ENCODE measurements at places on chromosomes 16 and 17.
A peak's percentile ranks its signal among the peaks of the same experiment; 100 is the strongest.

- no peak for DNase-seq
These were observed 6.1 kb downstream of the ABCC3 start for GRCh38 chr17:50640686-50641351.

DNA sequence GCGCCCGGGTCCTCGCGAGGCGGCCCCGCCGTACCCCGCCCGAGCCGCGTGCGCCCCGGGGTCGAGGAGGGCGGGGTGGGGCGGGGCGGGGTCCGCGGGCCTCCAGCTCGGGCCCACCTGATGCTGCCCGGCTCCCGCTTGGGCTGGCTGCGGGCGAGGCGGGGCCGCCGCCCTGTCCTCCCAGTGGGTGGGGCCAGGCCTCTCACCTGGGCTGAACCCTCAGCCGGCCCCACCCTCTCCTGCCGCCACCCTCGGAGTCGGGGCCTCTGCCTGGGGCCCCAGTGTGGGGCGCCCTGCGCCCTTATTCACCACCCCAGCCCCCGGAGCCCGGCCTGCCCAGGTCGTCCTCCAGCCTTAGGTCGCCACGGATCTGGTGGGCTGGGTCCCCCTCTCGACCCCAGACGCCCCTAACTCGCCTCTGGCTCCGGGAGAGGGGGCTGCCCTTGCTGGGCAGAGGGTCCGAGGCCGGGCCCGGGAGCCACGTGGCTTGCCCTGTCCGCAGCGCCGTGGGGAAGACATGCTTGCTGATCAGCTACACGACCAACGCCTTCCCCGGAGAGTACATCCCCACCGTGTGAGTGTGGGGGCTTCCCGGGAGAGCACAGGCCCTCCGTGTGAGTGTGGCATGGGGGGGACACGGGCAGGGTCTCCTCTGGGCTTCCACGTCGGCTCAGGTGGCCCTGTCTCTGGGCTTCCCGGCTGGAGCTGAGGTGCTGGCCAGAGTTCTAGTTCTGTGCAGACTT lies 578 bp downstream of the RAC3 start:
- DNase-seq, result no peak

DNA sequence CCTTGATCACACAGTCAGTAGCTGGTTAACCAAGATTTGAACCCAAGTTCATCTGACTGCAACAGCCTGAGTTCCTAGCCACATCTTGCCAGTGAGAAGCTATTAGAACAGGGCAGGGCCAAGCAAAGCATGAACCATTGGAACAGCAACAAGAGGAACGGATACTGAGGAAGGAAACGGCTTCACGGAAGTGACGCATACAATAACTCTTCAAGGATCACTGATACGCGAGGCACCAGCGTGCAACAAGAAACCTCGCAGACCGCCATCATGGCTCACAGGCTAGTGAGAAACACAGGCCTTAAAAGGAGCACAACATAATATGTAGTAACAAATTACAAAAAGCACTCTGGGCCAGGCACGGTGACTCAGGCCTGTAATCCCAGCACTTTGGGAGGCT lies 114.9 kb downstream of the CDYL2 start:
- no peak for DNase-seq

DNA sequence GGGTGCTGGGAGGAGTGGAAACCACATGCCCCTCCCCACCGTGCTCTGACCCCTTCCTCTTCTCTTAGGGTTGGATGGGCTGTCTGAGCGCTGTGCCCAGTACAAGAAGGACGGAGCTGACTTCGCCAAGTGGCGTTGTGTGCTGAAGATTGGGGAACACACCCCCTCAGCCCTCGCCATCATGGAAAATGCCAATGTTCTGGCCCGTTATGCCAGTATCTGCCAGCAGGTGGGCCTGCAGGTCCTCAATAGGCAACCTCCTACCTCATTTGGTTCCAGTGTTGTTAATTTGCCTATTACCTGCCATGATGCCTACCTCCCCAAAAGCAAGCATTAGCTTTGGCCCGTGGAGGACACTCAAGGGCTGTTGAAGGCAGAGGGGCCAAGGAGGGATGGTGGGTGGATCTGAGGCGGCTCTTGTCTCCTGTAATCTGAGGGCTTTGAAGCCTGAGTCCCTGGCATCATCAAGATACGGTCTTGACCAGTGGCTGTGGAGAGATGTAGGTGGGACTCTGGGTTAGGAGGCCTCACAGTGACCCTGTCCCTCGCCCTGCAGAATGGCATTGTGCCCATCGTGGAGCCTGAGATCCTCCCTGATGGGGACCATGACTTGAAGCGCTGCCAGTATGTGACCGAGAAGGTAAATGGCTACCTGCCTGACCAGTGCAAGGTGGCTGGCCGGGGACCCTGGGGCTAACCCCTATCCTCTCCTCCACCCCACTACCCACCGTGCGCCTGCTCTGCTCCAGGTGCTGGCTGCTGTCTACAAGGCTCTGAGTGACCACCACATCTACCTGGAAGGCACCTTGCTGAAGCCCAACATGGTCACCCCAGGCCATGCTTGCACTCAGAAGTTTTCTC lies 3.4 kb downstream of the ALDOA start:
- DNase-seq, result no peak

DNA sequence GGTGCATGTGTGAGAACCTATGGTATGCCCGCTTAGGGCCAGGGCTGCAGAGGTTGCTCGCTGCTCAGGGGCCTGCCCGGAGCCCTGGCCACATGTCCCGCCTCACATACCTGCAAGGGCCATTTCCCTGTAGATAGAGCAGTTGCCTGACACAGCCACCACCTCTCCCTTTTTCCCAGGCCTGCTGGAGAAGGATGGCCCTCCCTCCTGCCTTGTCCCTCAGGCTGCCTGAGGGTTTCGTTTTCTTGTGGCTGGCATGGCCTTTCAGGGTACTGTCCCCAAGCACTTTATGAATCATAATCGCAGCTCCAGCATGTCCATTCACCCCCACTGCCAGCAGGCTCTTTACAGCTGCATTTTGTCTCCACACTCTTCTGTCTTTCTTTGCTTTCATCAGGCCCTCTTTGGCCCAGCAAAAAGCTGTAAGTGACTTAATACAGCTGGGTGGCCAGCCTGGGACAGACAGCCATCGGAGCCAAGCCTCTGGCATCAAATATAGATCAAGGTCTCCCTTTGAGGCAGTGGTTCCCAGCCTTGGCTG lies 65.7 kb downstream of the MPRIP start:
- no peak for DNase-seq

GRCh38 chr17:17774009-17774881 lies 62.5 kb downstream of the SREBF1 start:
- DNase-seq, result no peak

GRCh38 chr17:7880076-7880868 lies 8.3 kb upstream of the CHD3 start:
- DNase-seq, result no peak

- no peak for DNase-seq
These were observed 148.7 kb upstream of the NOL11 start for GRCh38 chr17:67569015-67569451.

DNA sequence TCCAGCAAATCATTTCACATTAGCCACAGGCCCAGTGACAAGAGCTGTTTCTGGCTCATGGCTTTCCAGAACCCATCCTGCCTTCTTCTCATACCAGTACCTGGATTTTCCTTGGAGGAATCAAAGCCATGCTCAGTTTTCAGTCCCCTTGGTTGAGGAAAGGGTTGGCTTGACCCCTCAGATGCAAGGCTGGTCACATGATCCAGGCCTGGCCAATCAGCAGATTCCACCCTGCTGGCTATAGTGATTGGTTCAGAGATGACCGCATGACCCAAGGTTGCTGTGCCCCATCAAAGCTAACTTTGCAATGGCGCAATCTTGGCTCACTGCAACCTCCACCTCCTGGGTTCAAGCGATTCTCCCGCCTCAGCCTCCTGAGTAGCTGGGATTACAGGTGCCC lies 45.0 kb downstream of the MMP15 start:
- no peak for DNase-seq

DNA sequence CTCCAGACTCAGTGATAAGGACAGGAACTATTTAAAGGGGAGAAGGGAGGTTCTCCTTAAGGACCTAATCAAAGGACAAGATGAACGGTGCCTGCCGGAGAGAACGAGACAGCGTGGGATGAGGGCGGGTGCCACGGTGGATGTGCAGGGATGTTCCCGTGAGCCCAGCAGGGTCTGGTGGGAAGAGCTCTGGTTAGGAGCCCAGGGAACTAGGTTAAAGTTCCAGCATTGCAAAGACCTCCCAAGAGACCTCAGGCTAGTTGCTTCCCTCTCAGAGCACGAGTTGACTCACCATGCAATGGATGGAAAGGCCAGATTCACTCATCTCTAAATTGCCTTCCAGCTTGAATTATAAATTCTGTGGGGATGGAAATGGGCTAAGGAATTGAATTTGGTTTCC lies 14.7 kb downstream of the CCR7 start:
- DNase-seq, result no peak

DNA sequence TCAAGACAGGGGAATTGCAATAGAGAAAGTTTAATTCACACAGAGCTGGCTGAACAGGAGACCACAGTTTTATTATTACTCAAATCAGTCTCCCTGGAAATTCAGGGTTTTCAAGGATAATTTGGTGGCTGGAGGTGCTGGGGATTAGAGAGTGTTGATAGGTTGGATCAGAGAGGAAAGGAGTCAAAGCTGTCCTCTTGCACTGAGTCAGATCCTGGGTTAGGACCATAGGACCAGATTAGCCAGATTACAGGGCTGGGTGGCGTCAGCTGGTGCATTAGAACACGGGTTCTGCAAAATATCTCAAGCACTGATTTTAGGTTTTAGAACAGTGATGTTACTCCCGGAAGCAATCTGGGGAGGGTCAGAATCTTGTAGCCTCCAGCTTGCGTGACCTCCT lies 1.8 kb upstream of the NSMCE1 start:
- DNase-seq, result no peak

DNA sequence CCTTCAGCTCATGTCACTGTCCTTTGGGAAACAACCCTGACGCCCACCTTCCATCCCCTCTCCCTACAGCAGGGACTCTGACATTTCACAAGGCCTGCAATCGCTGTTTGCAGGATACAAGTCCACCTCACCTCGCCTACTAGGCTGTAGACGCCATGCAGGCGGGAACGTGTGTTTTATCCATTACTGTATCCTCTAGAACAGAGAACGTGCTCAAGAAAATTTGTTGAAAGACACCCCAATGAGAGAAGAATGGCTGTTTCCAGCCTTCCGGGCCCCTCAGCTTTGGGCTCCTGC lies 1.5 kb upstream of the TTYH2 start:
- no peak for DNase-seq

GRCh38 chr16:54447576-54448440 lies 161.2 kb upstream of the IRX3 start:
- DNase-seq, result no peak

- DNase-seq, result no peak
These were observed 15.1 kb upstream of the FOXJ1 start for GRCh38 chr17:76155988-76156661.

- no peak for DNase-seq
These were observed 125.4 kb upstream of the CHMP6 start for GRCh38 chr17:80866050-80866793.

DNA sequence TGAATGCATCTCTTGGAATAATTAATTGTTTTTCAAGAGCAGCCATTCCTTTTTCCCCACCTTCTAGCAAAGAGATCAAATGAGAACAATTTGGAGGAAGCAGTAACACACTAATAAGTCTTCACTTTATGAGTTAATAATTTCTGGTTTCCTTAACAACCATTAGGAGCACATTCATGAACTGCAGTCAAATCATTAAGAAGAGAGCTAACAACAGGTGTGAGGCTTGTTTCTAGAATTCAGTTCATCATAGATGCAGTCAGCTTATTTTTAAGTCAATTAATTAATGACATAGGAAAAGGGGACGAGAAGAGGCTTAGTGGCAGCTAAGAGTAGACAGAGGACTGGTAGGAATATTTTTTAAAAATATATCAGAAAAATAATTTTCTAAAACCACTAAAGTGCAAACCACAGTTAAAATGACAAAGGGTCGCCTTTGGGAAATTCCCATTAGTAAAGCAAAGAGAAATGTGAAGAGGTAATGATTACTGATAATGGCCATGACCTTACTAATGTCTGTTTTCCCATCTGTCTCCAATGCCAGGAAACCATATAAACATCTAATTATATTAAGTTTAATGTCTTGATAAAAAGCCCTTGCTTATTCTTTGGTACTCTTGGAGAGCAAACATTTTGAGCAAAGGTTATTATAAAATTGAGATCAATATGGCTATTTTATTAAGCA lies 184.2 kb downstream of the KCNJ2 start:
- DNase-seq, result peak; percentile 48

- no peak for DNase-seq
These were observed 29.3 kb downstream of the NDEL1 start for GRCh38 chr17:8464941-8465340.
